ENCODE measurements at places on chromosomes 3 and 15.
A peak's percentile ranks its signal among the peaks of the same experiment; 100 is the strongest.

- peak; percentile 70 for ATAC-seq
These were observed 28.3 kb downstream of the LRIG1 start for GRCh38 chr3:66472313-66473134.

- ATAC-seq: no peak
These were observed 170.3 kb upstream of the CCDC54 start for GRCh38 chr3:107206945-107207344.

- no peak for ATAC-seq
These were observed 28.2 kb upstream of the DET1 start for GRCh38 chr15:88574655-88575054.

GRCh38 chr15:47484059-47484458 lies 233.2 kb upstream of the SEMA6D start:
- no peak for ATAC-seq

DNA sequence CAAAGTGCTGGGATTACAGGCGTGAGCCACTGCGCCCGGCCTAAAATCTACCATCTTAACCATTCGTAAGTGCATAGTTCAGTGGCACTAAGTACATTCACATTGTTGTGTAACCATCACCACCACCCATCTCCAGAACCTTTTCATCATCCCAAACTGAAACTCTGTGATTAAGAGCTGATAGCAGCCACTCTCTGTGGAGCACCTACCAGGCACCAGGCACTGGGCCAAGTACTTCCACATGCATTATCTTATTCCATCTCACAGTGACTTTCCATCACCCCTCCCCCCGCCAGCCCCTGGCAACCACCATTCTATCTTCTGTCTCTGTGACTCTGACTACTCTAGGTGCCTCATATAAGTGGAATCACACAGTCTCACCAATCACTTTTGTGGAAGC lies 2.3 kb upstream of the INSYN1 start:
- no peak for ATAC-seq

DNA sequence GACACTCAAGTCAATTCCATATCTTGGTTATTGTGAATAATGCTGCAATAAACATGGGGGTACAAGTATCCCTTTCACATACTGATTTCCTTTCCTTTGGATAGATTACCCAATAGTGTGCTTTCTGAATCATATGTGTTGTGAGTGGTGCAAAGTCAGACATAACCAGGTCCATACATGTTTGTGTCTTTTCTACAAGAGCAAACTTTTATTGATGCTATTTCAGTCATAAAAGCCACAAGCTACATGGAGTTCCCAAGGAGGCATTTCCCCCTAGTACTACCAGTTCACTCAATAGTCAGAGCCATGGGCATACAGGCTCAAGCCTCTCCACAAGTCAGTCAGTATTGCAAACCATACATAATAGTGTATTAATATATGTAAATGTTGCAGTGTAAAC lies 10.1 kb downstream of the CEP63 start:
- no peak for ATAC-seq

DNA sequence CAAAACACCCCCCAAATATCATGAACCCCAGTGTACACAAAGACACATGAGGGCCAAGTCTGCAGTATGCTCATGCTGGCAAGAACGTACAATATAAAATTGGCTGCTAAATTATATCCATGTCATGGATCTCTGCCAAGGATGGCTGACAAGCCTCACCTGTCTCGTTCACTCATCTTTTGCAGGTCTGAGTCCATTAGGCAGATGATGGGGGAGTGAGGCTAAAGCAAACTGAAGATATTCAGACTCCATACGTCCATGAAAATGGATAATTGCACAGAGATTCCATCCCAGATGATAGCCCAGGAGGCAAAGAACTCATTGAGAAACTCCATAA lies 122.3 kb upstream of the PTPRG start:
- no peak for ATAC-seq

- ATAC-seq: no peak
These were observed 41.4 kb upstream of the EIF1B start for GRCh38 chr3:40267937-40268724.

DNA sequence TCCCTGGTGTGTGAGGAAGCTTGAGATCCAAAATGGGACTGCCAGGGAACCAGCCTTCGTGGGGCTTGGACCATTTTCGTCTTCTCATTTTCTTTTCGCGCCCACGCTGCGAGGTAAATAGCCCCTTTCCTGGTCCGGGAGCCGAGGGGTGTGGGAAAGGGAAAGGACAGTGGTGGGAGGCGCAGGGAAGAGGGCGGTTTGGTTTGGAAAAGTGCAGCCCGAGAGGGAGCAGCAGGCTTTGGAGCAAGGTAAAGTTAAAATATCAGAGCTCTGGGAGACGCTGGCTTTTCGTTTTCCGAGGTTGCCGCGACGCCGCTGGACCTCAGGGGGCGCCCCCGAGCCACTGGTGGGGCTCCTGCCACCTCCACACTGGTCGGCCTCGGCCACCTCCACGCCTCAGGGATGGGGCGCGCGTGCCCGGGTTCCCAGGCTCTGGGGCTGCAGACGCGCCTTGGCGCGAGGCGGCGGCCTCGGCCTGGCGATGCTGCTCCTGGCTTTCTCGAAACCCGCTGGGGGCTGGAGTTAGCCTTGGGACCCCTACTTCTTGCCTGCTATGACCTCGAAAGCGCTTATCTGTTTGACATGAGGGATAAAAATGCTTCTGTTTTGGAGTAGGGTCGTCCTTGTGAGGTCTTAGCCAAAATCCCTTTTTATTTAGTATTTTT lies 3.2 kb downstream of the PTPRG start:
- ATAC-seq: no peak

DNA sequence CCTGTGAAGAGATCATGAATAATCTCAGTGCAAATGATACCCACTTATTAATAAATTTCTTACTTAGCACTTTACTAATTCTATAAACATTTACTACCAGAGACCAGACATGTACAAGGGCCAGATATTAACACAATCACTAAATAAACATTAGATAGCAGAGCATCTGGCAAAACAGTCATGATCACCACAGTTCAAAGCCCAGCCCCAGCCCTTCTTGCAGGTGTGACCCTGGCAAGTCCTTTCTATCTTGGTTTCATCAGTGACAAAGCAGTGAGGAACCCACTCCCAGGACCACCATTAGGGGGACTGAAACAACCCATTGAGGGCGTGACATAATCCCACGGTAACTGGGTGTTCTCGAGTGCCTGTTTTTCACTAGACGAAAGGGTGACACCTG lies 11.6 kb downstream of the ZXDC start:
- no peak for ATAC-seq

GRCh38 chr15:79332824-79333510 lies 22.1 kb downstream of the TMED3 start:
- no peak for ATAC-seq

- ATAC-seq: no peak
These were observed 61.3 kb downstream of the PPARG start for GRCh38 chr3:12349895-12350811.

GRCh38 chr3:129812589-129812988 lies 80.9 kb downstream of the TMCC1 start:
- no peak for ATAC-seq

DNA sequence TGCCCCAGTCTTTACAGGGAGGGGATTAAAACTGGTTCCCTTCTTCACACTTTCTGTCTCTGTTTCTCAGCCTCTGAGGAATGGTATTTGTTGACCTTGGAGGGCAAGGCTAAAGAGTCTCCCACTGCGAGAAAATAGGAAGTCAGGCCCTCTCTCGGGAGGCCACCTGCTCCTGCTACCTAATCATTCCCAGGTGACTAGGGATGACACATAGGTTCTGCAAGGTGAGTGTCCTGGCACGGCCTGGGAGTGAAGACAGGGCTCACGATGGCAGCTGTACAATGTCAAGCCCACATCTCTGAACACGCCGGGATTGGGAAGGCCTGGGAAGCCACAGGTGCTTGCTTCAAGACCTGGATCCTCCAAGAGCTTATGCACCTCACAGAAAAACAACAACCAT lies 314.2 kb downstream of the NTRK3 start:
- no peak for ATAC-seq

GRCh38 chr3:28210968-28211713 lies 30.3 kb upstream of the CMC1 start:
- ATAC-seq: no peak

- no peak for ATAC-seq
These were observed 11.5 kb downstream of the POMGNT2 start for GRCh38 chr3:43094381-43094780.

GRCh38 chr3:197197334-197197733 lies 101.1 kb downstream of the DLG1 start:
- no peak for ATAC-seq

DNA sequence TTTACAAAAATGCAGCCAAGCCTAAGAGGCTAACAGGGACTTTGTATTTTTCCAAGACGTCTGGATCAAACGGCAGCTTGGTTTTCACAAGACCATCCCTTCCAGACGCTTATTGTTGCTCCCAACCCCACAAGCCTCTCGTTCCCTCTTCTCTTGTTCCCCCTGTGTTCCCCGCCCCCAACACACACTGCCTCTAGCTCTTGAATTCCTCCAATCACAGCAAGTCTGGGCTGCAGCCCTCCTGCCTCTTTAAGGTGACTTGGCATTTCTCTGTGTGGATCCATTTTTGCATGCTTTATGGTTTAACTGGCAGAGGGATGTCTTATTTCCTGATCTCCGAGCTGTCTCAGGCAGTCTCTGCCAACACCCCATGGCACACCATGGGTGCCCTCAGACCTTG lies 182.2 kb downstream of the ABHD5 start:
- ATAC-seq: no peak

- ATAC-seq: peak; percentile 96
These were observed 1.3 kb downstream of the DNAH1 start for GRCh38 chr3:52317208-52318000.

DNA sequence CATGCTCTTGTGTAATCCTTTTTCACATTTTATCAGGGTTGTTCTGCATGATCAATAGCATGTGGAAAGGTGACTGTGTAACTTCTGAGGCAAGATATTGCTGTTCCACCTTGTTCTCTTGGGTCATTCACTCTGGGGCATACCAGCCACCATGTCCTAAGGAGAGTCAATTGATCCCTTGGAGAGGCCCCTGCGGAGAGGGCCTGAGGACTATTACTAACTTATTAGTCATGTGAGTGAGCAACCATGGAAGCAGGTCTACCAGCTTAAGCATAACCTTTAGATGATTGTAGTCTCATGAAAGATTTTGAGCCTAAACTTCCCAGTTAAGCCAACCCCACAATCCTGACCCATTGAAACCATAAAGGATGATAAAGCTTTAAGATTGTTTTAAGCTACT lies 22.0 kb upstream of the COL6A5 start:
- ATAC-seq: no peak

GRCh38 chr3:28118087-28118486 lies 123.3 kb upstream of the CMC1 start:
- ATAC-seq: no peak

DNA sequence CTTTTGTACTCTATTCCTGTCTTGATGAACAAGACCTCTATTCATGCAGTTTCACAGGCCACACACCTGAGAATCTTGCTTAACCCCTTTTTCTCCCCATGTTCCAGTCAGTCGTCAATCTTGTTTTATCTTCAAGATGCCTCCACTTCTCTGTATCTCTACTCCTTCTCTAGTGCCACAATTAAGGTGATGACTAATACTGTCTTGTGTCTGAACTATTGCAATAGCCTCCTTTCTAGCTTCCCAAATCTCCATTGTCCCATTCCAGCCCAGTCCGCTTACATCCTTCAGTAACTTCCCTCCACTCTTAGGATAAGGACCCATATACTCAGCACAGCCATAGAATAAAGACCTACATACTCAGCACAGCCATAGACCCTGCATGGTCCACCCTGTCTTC lies 24.7 kb downstream of the CHST14 start:
- no peak for ATAC-seq

All from activated CD4-positive, CD25-positive, alpha-beta regulatory T cell treated with anti-CD3 and anti-CD28 coated beads, Interleukin-2, amount 50 U/mL, for 24 hours (primary cell).